ENCODE measurements at places on chromosomes 4 and X.

- DNase-seq = no peak
Measured at GRCh38 chr4:160019936-160020335, 917.1 kb downstream of the RAPGEF2 start.

DNA sequence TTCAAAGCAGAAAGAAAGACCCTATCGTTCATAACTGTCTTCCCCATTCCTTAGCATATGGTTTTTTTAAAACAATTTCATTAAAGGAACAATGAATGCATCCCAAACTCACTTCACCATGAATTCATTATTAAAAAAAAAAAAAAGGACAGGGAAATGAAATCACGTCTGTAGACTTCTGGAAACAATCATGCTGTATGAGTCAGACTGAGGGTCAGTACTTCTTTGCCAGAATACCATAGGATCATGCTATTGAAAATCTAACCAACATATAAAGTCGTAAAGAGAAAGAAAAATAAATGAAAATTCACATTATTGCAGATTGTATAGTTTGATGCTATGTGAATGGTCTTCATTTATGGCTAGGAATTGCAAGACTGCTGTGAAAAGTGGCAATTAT is 144.4 kb downstream of the PCDH18 start:
- no peak for DNase-seq

DNA sequence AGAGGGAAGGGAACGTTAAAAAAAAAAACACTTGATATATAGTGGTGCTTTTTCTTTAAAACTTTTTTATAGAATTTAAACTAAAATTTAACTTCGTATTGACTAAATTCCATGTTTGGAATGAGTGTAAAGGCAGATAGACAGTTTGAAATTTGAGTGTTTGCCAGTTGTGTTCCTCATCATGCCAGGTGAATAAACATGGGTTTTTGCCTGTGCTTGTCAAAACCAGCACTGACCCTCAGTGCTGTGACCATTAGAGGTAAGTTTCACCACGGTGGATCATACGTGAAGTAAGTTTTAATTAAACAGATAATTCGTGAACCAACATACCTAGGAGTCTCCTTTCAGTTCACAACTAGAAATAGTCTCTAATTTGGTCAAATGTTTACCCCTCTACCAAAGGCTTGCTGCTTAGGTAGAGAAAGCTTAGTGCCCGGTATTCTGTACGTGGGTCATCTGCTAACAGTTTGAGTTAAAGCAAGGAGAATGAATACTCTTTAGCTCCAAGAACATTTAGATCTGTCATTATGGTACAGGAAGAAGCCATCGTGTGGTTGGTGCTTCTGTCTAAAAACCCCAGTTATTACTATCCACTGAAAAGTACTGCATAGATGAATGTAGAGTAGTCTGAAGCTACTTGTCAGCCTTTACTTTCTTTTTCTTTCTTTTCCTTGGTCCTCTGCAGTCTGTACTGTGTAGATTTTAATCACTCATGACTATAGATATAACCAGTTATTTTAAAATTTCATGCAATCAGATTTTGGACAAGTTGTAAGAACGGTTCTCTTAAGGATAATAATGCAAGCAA is 32.7 kb downstream of the KIAA0232 start:
- no peak for DNase-seq

GRCh38 chr4:66328803-66329574 is 658.7 kb upstream of the EPHA5 start:
- DNase-seq = no peak

GRCh38 chr4:2390784-2391421 is 27.5 kb downstream of the ZFYVE28 start:
- DNase-seq = peak; percentile 41

GRCh38 chr4:53465281-53465680 is 87.8 kb downstream of the FIP1L1 start:
- no peak for DNase-seq

DNA sequence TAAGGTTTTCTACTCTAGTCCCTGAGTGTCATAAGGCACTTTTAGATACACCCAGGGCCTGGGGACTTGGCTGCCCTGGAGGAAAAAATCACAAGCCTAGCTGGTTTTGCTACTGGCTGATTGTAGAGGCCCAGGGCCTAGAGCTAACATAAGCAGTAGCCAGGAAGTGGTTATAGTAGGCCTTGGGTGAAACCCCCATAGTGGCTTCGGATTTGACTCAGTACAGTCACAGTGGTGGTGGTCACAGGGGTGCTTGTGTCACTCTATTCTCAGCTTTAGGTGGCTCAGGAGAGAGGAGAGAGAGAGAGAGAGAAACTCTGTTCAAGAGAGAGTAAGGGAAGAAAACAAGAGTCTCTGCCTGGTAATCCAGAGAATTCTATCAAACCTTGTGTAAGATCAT is 194.5 kb upstream of the EDA2R start:
- DNase-seq = no peak

- DNase-seq = no peak
Measured at GRCh38 chr4:145324161-145324560, 143.8 kb upstream of the OTUD4 start.

- no peak for DNase-seq
Measured at GRCh38 chrX:54184474-54184873, 1.4 kb upstream of the FAM120C start.

- DNase-seq = no peak
Measured at GRCh38 chr4:158155656-158156356, 17.0 kb downstream of the GASK1B start.

- DNase-seq = no peak
Measured at GRCh38 chr4:114263233-114263632, 283.8 kb upstream of the ARSJ start.

- DNase-seq = no peak
Measured at GRCh38 chr4:148216866-148217814, 225.1 kb downstream of the NR3C2 start.

GRCh38 chr4:140138428-140138827 is 15.6 kb downstream of the MAML3 start:
- no peak for DNase-seq

GRCh38 chr4:177706916-177707315 is 264.7 kb upstream of the AGA start:
- no peak for DNase-seq

GRCh38 chrX:102712216-102712966 is at the start of gene GPRASP2:
GPRASP2 (plus strand) TSS chrX:102712448; CDS start chrX:102714870, 2,422 bp downstream.
- DNase-seq = peak; percentile 18

DNA sequence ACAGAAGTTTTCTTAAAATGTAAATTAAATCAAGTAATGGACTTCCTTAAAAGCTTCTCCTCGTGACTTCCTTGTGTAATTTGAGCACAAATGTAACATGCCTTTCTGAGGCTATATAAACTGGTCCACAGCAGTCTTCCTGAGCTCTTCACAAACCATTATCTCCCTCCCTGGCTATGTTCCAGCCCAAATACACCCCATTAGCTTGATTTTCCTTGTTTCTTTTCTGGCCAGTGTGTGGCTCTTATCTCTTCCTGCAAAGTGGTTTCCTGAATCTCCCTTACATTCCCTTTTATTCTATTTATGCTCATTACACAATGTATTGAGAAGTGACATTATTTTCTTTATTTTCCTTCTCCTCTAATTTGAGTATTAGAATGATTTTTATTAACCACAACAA is 1085.3 kb upstream of the PCDH10 start:
- DNase-seq = no peak

- no peak for DNase-seq
Measured at GRCh38 chr4:114078636-114079035, 99.2 kb upstream of the ARSJ start.

DNA sequence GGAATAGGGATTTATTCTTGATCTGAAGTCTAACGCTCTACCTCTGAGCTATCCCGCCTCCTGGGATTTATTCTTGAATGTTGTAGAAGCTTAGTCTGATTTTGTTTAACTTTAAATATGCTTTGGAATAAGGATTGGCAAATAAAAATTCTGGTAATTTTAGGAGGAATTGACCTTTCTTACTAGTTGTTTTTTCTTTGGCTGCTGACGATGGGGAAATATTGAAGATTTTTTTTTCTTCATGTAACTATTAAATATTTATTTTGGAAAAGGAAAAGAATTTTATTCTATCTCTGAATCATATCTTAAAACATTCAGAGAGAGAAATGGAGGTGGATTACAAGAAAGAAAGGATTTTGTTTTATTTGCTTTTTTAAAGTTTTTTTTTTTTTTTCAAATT is 122.9 kb downstream of the PDLIM5 start:
- no peak for DNase-seq

DNA sequence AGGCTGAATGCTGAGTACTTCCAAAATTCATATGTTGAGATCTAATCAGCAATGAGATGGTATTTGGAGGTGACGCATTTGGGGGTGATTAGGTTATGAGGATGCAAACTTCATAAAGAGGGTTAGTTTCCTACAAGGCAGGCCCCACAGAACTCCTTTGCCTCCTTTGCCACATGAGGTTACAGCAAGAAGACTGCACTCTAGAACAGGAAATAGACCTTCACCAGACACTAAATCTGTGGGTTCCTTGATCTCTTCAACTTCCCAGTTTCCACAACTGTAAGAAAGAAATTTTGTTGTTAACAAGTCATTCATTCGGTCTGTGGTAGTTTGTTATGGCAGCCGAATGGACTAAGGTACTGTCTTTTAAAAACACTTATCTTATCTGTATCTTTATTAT is 681.9 kb upstream of the HS3ST1 start:
- no peak for DNase-seq

DNA sequence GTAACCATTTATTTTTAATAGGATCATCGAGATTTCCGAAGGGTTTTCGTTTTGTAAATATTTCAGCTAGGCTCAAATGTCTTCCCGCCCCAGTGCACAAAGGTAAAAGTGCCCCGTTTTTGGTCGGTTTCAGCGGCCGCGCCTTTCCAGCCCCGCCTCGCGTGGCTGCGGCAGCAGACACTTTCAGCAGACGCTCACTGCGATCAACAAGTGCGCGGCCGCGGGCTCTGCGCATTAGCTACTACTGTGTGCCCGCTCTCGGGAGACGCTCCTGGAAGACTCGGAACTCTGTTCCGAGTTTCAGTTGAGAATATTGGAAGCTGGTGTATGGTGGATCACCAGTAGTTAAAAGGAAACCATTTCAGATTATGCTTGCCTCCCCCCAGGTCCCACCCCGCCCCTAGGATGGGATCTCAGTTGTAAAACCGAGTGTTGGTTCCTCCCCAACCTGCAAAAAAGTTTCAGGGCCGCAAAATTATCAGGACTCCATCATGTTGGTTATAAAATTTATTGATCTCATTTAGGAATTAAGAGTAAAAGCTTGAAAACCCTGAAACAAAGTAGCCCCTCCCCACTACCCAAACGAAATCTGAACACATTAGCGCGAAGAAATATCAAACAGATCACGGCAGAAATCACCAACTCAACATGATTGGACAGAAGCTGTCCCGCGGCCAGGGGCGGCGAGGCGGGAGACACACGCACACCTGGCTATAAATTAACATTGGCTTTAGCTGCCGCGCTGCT is 2.2 kb downstream of the SOX3 start:
- no peak for DNase-seq

GRCh38 chr4:57037982-57038604 is 59.4 kb downstream of the POLR2B start:
- DNase-seq = no peak

DNA sequence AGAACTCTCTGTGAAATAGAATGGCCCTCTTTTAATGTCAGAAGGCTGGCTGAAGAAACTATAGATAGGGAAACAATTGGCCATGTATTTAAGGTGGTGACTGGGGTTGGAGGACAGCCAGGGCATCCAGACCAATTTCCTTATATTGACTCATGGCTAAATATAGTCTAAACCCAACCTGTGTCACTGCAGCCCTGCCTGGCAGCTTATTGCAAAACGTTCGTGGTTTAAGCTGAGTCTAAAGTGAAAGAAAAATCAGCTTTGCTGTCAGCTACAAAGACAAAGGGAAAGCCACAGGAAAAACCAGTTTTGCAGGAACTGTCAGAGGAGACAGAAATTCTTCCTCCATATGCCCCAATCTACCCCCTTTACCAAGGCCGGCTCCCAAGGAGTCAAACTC is 902.8 kb upstream of the NDST4 start:
- no peak for DNase-seq

DNA sequence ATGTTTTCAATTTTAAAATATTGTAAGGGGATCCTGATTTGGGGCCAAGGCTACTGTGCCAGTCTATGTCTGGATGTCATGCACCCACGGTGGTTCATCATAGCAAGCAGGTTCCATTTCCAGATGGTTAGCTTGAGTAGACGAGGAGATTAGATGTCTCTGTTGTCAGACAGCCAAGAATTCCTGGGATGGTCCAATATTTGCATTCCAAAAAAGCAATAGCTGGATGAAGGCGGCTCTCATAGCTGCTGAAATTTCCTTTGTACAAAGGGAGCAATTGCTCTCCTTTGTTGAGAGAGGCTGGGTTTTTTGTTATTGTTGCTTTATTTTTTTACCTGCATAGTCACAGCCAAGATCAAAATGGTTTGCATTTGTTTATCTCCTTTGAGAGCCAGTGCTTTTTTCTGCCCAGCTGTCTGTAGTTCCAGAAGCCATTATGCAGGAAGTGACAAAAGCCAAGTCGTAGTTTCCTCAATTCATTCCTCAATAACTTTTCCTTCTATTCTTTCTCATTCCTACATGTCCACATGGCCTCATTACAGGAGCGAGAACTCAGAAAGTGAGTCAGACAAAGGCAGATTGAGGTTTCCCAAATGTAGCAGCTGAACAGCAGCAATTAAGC is 107.9 kb downstream of the MMRN1 start:
- DNase-seq = peak; percentile 81

- no peak for DNase-seq
Measured at GRCh38 chrX:23525531-23525930, 141.8 kb upstream of the PRDX4 start.

DNA sequence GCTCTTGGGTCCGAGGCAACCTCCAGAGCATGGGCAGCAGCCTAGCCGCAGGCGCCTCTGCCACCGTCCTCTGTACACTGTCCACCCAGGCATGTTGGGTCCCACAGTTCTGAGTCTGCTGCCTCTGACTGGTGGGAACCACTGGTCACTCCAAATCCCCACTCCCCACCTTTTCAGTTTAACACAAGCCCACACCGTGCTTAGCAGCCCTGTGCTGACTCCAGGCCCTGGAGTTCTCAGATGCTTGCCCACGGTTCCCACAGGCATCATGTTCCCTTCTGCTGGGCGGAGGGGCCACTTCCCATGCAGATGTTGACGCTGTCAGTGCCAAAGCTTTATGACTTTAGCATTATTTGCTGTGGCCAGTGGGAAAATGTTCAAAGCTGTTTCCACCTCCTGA is 104.5 kb downstream of the SCD5 start:
- no peak for DNase-seq

Measured in NCI-H1694 (cell line).